Cerebellar cortex (tissue), 1 donor: ENCODE measurements at places on chromosomes 12 and 14.

GRCh38 chr12:94405413-94406116, 54.1 kb downstream of the CEP83 start:
- DNase-seq = no peak

DNA sequence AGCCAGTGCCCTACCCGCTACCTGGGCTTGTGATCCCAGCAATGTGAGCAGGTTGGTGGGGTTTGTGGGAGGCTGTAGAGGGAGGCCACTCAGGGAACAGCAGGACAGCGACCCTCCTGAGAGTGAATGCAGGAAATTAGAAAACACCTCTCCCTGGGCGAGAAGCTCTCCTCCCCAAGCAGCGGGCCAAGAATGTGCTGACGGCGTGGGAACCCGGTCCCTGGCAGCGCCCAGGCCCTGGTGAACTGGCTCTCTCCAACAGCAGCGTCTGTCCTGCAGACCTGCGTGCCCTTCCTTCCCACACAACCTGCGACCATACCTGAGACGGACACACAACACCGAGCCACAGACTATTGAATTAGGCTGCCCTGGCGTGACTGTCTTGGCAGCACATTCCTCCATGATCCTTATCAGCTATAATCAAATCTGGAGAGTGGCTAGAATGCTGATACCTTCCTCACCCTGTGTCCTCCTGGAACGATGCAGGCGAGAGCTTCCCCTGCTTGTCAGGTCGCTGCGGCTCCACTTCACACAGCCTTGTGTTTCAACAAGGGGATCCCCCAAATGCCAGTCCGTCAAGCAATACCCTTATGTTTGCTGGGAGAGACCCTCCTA, 114.8 kb upstream of the GSC start:
- DNase-seq = no peak

DNA sequence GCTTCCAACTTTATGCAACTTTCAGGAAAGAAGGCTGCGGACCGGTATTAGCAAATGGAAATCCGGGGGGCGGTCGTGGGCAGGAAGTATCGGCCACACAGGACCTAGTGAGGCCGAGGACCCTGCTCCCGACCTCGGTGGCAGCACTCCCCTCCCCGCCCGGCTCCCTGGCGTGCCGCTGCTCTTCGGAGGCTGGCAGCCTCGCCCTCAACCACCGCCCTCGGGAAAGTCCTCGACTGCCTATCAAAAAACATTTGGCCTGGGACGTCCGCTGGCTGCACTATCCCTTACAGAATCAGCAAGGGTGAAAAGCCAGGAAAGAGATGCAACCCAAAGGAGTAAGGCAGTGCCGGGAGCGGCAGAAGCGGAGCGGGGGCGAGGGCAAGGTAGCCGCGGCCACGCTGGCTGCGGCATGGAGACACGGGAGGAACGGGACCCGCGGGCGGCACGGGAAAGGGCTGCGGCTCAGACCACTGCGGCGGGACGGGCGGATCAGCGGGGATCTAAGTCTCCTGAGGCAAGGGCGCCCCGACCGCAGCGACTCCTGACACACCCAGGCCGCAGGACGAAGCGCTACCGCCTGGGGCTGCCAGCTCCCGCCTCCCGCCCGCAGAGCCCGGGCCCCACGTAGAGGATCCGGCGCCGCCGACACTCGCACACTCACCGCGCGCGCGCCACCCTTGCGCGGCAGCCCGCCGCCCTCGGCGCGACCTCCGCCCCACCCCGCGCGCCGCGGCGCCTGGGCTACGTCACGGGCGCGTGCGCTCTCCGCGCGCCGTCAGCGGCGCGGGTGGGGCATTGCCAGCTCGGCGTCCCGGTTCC, at the start of the genes BBOF1 and ENTPD5:
BBOF1 (plus strand) TSS at position 764 of the 822 bp plus-strand sequence. CDS start 130 bp downstream, outside the sequence.
ENTPD5 (minus strand) TSS at position 703 of the 822 bp plus-strand sequence. CDS start 31,186 bp downstream, outside the sequence.
- peak; percentile 78 for DNase-seq

DNA sequence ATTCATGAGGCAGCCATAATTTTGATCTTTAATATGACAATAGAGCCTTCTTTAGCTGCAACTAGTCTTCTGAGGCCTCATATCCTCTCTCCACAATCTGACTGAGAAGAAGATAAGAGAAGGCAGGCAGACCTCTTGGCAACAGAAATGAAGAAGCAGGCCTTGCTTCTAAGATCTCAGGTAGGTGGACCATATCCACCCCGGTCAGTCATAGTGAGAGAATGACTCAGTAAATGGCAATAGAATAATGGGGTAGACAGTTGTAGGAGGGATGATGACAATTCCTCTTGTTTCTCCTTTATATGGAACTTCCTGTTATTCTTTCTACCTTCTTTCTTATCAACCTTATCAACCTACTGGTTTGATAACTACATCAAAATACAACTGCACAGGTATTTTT, 246.7 kb upstream of the G2E3 start:
- no peak for DNase-seq

- no peak for DNase-seq
Observed at GRCh38 chr14:101836135-101836534, 74.6 kb downstream of the PPP2R5C start.

GRCh38 chr14:61388976-61389576, 67.7 kb downstream of the PRKCH start:
- DNase-seq = no peak

DNA sequence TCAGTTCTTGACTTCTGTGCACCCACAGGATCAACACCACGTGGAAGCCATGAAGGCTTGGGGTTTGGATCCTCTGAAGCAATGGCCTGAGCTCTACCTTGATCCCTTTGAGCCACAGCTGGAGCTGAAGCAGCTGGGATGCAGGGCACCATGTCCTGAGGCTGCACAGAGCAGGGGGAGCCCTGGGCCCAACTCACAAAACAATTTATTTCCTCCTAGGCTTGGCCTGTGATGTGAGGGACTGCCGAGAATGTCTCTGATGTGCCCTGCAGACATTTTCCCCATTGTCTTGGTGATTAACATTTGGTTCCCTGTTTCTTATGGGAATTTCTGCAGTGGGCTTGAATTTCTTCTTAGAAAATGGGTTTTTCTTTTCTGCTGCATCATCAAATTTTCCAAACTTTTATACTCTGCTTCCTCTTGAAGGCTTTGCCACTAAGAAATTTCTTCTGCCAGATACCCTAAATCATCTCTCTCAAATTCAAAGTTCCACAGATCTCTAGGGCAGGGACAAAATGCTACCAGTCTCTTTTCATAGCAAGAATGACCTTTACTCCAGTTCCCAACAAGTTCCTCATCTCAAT, 288.2 kb downstream of the CCDC59 start:
- DNase-seq = no peak

- DNase-seq = no peak
Observed at GRCh38 chr12:75717902-75718301, 206.5 kb upstream of the KRR1 start.

DNA sequence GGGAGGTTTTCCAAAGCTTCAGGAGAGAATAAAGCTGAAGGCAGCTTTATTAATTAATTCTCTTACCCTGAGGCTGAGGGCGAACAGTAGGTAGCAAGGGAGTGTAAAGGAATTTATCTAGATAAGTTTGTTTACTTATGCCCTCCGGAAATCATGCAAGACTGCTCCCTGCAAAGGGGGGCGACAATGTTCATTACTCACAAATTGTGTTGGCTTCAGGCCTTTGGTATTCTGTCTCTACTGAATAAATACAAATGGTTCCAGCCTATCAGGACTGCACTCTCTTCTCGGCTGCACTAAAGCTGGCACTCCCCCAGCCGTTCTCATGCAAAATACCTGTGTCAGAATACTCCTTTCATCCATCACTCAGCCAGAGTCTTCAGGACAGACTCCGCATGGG, 120.8 kb downstream of the PPHLN1 start:
- no peak for DNase-seq

DNA sequence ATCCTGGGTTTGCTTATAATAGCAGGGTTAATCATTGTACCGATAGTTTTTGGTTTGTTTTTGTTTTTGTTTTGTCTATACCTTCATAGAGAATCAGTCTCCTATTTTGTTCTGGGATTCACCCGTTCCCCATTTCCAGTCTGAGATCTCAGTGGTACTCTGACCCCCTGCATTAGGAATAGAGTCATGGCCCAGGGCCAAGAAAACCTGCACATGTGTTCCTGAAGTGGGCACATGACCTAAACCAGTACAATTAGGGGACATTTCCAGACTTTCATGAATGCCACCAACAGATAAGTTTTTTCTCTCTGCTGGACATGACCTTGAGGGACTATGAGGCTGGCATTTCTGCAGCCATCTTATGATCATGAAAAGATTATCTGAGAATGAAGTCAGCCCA, 52.5 kb downstream of the MRPL42 start:
- DNase-seq = no peak

DNA sequence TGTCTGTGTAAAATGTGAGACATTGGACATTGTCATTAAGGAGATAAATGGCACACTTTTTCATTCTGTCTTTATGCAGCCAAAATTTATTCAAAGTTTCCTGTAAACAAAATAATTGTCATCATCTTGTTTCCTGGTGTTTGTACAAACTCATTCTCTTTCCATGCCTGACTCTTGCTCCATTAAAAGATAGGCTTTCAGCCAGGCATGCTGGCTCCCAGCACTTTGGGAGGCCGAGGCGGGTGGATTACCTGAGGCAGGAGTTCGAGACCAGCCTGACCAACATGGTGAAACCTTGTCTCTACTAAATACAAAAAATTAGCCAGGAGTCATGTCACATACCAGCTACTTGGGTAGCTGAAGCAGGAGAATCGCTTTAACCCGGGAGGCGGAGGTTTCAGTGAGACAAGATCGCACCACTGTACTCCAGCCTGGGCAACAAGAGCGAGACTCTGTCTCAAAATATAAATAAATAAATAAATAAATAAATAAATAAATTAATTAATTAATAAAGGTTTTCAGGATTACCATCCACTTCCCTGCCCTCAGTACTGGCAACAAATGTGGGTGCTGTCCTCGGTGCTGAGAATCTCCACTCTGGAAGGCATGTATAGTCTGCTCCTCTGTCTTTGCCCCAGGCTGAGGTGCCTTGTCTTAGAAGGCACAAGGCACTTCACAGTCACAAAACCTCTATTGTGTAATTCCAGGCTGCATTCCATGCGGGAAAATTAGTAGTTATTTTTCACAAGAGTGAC, 83.2 kb downstream of the PAH start:
- DNase-seq = no peak

DNA sequence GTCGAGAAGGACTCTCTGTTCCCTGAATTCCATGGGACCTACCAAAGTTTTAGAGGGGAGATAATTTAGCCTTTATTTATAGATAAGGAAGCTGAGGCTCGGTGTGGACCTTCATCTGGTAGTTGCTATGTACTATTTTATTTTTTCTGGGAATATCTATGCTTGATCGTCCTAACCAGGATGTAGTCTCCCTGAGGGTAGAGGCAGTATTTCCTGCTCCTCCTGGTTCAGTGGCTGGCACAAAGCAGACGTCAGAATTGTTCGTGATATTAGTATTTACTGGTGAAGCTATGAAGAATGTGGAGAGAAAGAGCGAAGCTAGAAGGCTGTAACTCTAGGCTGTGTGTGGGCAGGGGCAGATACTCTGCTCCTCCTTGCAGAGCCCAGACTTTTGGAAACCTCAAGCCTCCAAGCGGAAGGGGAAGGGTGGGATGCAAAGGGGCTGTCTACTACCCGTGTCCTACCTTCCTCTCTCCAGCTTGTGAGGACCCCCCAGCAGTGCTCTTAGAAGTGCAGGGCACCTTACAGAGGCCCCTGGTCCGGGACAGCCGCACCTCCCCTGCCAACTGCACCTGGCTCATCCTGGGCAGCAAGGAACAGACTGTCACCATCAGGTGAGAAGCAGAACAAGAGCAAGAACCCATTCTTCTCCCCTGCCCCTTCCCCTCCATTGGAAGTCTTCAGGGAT, 1.4 kb downstream of the LRP10 start:
- no peak for DNase-seq

- no peak for DNase-seq
Observed at GRCh38 chr12:76688631-76689030, 75.3 kb upstream of the ZDHHC17 start.

DNA sequence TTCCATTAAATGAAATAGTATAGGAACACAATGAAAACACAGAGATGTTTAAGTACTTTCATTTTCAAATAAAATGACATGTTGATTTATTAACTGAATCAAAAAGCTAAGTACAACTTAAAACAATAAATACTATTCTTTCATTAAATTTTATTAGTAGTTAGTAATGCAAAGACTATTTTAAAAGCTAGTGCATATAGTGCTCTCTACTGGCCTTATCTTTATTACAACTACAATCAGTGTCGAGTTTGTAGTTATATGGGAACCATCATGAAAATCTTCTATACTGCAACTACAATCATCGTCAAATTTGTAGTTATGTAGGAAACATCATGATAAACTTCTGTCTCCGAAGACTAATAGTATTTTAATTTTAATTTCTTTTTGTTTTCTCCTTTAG, 8.9 kb upstream of the LIN7A start:
- DNase-seq = peak; percentile 33

DNA sequence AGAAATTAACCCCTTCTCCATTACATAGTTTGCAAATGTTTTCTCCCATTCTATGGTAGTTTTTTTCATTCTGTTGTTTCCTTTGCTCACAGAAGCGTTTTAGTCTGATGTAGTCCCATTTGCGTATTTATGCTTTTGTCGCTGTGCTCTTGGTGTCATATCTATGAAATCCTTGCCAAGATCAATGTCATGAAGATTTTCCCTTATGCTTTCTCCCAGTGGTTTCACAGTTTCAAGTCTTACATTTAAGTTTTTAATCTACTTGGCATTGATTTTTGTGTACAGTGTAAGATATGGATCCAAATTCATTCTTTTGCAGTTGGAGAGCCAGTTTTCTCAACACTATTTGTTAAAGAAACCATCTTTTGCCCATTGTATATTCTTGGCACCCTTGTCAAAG, 357.6 kb downstream of the APAF1 start:
- DNase-seq = no peak

- no peak for DNase-seq
Observed at GRCh38 chr12:113425960-113426453, 3.8 kb downstream of the SDSL start.

DNA sequence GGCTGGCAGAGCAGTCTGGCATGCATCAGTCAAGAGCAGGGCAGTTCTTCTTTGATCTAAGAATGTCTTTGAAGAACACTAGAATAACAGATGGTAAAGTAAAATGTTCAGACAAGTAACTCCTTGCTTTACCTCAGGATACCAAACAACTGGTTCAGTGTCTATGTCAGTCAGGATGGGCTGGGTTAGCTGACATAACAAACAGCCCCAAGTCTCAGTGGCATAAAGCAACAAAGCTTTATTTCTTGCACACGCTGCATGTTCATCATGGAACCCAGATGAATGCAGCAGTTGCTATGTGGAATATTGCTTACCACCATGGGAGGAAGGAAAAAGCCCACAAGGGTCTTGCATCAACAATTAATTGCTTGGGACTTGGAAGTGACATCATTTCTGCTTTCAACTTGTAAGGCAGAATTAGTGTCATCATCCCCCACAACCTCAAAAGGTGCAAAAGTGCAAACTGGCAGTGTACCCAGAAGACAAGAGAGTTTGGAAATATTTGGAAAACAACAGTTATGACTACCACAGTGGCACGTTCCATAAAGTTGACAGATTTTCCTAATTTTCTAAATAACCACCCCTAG, 21.2 kb downstream of the GPRC5D start:
- DNase-seq = no peak

GRCh38 chr12:52082026-52082668, 2.6 kb downstream of the SMIM41 start:
- DNase-seq = no peak
